ENCODE measurements at places on chromosomes 11 and 22.

GRCh38 chr11:8650401-8650990 lies 32.0 kb downstream of the TRIM66 start:
- DNase-seq = peak; percentile 19

DNA sequence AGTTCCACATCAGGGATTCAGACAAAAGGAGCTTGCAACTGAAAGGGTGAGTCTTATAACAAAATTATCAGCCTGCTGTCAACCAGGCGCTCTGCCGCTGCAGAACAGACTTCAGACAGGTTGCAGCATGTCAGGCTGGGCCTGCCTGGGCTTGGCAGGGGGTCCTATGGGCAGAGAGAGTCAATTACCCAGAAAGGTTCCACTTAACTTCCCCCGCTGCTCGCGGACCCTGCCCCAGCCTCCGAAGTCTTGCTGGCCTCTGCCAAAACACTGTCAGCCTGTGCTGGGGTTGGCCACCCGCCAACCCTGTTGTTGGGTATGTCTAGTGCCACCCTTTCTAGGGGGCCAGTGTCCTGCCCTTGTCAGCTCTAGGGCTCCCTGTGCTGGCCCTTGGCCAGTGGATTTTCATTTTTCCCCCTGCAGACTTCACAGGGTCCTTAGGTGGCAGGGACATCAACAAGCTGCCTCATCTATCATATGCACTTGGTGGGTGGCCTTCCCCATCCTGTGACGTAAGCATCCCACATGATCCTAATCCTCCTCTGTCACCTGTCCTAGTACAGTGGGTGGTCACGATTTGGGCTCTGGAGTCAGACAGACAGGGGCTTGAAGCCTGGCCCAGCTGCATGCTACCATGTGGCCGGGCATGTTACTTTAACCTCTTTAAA lies 166.5 kb upstream of the CADM1 start:
- DNase-seq = no peak

GRCh38 chr22:44628835-44629234 lies 73.2 kb upstream of the PRR5 start:
- DNase-seq = no peak

GRCh38 chr22:43789452-43789851 lies 22.7 kb downstream of the EFCAB6 start:
- DNase-seq = peak; percentile 42

DNA sequence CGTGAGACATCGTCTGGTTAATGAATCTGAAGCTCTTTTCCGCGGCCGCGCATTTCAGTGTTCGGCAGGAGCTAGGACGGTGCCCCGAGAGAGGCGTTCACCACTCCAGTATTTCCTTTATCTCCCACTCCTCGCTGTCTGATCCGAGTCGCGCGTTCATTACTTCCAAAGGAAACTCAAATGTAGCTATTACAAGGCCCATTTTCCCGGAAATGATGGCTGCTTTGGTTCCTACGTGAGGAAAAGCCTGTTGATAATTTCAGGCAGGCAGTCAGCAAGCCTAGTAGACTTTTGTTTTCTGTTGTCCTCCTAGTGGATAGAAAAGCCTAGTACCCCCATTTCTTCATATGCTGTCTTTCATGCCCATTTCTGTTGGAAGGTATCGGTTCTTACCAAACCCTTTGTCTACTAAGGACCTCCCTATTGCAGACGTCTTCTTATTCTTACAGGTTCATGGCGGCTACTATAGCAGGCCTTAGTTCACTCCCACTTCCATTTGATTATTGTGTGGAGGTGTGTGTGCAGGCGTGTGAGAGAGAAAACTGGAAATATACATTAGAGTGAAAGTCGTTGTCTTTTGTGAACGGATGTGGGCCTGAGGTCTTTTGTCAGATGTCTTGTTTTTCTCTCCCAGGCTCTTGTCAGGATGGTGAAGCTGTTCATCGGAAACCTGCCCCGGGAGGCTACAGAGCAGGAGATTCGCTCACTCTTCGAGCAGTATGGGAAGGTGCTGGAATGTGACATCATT lies 737 bp downstream of the RBM4 start:
- no peak for DNase-seq

DNA sequence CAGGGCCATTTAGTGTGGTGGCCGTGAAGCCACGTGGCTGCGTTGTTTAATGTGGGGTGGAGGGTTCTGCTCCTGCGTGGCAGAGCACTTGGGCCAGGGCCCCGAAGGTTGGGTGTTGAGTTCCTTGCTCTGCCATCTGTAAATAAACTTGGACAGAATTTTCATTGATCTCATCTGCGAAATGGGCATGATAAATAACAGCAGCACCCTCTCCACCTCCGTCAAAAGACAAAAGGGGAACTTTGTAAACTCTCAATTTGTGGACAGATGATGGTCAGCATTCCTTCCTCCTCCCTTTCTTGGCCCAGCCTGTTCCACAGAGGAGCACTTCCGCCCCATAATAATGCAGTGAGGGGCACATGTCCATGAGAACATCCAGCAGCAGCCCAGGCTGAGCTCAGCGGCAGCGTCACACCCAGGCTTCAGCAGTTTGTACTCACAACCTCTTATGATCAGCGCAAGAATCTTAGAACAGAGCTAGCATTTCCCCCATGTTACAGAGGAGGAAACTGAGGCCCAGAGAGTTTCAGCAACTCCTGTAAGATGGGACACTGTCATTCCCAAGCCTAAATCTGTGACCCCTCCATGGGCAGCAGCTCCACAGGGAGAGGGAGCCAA lies 874.5 kb downstream of the BRD1 start:
- no peak for DNase-seq

DNA sequence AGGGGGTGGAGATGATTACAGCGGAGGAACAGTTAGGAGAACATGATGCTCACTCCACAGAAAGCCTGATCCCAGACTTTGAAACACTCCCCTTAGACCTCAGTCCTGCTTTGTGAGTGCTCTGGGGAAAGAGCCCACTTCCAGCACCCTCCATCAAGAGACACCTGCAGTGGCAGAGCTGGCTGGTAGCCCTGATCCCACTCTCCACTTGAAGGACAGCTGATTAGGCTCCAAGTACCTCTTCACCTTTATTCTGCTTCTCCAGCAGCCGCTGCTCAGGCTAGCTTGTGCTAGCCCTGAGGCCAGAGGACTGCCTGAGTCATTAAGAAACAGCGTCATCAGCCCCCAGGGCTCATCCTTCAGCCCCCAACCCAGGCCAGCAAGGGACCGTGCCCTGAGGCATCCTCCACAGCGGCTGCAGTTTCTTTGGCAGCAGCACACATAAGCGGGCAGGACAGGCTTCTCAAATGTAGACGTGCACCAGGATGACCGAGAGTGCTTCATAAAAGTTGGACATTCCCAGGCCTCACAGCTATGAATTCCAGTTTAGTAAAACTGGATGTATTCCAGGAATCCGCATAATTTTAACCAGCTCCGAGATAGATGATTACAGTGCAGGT lies 146.0 kb upstream of the TBCEL start:
- no peak for DNase-seq

- no peak for DNase-seq
These were observed 4.6 kb upstream of the P2RY2 start for GRCh38 chr11:73213196-73214143.

DNA sequence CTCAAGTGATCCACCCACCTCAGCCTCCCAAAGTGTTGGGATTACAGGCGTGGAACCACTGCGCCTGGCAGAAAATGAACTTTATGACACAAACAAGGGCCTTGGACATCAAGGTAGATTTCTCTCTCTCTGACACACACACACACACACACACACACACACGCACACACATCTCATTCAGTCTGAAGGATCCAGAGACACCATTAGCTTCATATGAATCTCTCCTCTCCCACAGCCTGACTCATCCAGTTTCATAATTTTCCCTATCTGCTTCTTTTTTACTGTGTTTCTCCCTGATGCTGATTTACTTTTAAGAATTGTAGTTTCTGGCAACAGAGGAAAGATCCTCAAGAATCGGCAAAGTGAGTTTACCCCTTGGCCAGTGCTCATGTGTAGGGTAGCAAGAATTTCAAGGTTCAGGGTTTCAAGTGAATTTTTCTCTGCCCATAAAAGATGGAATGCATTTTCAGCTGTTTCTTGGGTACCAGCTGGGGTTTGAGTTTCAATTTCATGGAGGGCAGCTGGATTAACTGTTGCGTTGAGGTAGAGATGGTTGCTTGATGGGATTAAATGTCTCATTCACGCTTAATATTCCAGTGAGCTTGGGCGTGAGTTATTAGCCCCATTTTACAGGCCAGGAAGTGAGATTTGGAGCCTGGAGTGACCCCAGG lies 3.5 kb downstream of the MYO18B start:
- no peak for DNase-seq

DNA sequence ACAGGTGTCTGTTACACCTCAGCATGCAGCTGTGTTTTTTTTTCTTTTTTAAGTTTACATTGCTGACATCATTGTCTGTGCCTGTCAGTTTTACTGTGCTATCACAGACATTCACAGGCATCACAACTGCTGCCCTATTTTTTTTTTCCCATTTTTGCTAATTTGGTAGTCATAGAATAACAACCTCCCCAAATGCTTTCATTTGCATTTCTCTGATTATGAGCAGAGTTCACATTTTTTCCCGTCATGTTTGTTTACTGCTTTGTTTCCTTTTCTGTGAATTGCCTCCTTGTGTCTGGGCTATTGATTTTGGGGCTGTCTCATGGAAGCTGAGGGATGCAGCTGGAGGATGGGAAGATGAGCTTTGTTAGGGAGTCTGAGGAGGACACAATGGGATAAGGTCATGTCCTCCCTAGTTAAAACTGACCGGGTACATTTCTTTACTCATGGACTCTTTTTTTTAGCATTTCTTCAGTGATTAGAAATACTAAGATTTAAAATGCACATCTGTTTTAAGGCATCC lies 155.1 kb downstream of the LDLRAD3 start:
- no peak for DNase-seq

- peak; percentile 17 for DNase-seq
These were observed 89.0 kb downstream of the RELT start for GRCh38 chr11:73465023-73465675.

DNA sequence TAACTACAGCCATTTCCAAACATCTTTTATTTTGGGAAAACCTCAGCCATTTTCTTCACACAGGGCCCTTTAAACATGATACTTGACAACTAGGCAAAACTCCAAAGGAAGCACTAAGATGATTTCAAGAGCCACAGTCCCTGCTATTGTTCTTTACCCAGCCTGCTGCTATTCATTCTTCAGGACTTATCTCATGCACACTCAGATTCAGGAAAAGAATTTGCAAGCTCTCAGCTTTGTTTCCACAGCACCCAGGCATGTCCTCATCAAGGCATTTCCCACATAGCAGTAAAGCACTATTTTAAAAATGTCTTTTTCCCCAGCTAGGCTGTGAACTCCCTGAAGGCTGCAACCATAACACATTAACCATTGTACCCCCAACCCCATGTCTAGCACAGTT lies 609.3 kb upstream of the CCDC90B start:
- DNase-seq = no peak

DNA sequence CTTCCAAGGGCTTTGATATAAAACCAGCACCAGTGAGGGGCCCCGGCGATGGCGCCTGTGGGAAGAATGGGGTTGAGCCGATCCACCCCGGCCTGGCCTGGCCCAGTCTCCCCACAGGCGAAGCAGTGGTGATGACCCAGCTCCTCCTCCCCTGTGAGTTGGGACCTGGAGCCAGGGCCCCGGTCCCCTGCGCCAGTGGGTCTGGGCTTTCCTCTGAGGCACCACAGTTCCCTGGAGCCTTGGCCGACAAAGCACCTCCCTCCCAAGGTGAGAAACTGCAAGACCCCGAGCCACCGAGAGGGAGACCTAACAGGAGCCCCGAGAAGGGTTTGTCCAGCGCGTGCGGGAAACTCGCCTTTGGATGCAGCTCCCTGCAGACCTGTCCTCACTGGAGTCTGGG lies 942.9 kb downstream of the BRD1 start:
- DNase-seq = no peak

- no peak for DNase-seq
These were observed 580.9 kb upstream of the B3GAT1 start for GRCh38 chr11:134992981-134993380.

DNA sequence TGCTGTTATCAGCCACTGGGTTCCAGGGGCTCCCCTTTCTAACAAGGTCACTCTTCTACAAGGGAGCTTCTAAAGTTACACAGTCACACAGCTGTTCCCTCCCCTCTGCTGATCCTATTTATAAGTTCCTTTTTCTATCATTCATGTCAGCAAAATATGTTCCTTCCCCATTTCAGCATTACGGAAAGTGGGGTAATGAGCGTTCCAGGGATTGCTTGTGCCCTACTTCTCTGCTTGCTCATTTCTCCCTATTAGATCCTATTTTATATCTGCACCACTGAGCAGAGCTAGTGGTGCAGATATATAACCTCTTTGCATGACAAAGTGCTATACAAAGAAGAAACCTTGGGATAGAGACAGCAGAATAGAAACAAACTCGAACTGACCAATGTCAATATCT lies 22.7 kb upstream of the PLEKHB1 start:
- DNase-seq = no peak

GRCh38 chr22:30393322-30393680 lies 3.5 kb upstream of the SEC14L2 start:
- no peak for DNase-seq

GRCh38 chr11:76889411-76889975 lies 28.8 kb downstream of the ACER3 start:
- DNase-seq = no peak

GRCh38 chr11:70544774-70545609 lies 146.7 kb downstream of the CTTN start:
- no peak for DNase-seq

DNA sequence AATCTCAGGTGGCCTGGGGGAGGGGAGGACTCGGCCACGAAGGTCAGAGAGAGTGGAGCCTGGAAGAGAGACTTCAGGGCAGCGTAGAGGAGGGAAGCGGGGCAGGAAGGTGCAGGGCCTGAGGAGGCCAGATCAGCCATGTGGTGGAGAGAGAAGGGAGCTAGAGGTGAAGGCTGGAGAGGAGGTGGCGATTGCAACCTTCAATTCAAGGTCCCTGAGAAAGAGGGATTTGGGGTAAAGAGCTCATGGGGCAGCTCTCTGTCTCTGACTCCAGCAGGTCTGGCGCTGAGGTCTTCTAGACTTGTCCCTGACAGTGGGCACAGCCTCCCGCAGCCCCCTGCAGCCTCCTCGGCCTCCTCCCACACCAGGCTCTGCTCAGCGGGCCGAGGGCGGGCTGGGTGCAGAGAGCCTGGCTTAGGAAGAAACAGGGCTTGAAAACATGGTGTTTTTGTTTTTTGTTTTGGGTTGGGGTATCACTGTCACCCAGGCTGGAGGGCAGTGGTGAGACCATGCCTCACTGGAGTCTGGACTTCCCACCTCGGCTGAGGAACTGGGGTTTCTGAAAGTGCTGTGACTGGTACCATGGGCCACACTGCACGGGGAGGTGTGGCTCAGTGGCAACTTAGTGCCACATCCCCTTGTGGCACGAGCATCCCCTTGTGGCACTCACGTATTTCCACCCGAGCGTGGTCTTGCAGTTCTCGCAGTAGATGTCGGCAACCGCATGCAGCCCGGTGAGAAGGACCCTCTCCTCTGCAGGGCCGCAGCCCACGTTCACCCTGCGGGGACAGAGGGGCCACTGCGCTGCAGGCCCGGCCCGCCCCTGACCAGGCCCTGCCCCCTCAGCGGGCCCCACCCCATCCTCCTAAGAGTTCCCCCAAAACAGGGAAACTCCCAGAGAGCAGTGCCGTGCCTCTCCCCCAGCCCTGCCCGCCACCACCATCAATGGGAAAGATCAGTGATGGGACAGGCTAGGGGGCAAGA lies 32.6 kb downstream of the YPEL1 start:
- no peak for DNase-seq

GRCh38 chr11:24872186-24872585 lies 375.3 kb downstream of the LUZP2 start:
- DNase-seq = no peak

GRCh38 chr11:128354476-128354875 lies 232.9 kb downstream of the ETS1 start:
- DNase-seq = no peak
